ENCODE measurements at places on chromosomes 2 and 18.
A peak's percentile ranks its signal among the peaks of the same experiment; 100 is the strongest.

DNA sequence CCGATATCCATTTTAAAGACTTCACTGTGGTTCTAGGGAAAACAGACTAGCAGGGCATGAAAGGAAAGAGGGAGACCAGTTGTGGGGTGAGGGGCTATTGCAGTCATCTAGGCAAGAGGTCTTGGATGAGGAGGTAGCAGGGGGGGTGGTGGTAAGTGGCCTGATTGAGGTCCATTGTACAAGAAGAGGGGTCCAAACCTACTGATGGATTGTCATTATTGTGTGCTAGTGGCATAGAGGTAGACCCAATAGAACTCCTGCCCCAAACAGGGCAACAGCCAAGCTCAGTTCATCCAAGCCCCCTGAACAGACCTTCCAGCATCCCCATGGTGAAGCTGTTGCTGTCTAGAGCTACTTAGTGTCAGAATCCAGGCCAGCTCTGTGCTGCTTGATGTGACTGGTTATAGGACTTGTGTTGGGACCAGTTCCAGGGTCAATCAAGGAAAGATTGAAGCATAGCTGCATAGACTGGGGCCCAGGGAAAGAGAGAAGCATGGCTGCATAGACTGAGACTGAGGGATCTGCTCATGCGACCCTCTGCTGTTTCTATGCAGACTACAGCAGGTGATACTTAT lies 7.0 kb downstream of the ASAP2 start:
- no peak for DNase-seq

DNA sequence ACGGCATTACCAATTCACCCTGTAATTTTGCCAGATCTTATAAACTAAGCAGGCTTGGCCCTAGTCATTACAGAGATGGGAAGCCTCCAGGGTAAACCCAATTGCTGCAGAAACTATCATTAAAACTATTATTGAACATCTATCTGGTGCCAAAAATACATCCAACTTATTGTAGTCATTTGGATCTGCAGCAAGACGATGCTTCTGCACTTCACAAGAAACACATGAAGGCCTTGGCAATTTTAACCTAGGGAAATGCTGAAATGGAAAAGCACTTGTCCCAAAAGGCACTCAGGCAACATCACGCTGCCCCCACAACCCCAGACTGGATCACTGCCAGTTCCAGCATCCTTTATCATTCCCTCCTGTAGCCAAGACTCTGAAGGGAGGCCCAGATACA lies 85.3 kb upstream of the ACVR2A start:
- DNase-seq: no peak

DNA sequence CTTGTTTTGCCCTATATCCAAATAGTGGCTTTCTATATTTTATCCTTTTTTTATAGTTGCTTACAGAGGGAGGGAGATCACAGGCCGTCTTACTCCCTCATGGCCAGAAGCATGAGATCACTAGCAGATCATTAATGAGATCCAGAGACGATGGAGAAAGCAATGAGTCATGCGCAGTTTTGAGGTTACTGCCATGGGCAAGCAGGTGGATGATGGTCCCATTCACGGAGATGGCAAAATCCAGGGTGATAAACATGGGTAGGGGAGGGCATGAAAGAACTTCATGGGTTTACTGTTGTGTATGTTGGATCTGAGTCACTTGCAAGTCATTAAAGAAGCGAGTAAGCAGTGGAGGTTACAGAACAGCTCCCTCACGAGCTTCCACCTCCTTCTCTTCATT lies 60.4 kb downstream of the C18orf63 start:
- no peak for DNase-seq

GRCh38 chr2:196143730-196144131 lies 27.6 kb downstream of the STK17B start:
- DNase-seq: peak; percentile 24

DNA sequence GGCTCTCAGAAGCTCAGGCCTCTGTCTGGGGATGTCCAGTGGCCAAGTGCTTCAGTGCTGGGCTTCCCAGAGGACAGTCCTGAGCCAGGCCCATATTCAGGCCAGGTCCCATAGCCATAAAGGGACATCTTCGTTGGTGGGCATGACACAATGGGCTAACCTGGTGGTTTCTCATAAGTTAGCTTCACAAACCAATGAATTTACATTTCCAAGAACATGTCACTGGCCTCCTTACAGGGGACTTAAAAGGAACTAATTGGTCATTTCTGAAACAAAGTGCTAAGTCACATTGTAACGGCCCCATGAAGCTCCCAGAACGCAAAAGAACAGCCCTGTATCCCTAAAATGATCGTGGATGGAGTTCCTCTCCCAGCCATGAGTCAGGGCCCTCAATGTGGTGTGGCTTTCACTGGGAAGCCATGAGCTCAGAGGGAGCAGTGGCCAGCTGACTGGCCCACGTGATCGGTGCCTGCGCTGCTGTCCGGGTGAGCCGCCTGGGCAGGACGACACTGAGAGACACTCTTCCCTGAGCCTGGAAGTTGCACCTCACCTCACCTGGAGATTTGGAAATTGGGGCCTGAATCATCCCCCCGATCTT lies 163.7 kb upstream of the APCDD1 start:
- no peak for DNase-seq

DNA sequence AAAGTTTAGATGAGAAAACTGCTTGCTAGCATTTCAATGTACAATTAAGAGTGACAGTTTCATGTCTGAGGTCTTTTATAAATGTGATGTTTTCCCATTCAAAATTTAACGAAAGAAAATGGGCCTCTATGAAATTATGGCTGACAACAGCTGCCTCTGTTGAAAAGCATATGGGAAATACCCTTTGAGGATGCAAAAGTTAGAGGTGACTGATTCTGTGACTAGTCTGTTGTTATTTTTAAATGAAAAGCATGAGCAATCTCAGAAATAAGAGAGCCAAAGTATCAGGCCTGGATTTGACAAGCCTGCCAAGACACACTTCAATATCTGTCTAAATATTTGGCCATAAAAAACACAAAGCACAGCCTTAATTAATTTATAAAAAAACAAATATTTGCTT lies 580.8 kb downstream of the ERBB4 start:
- no peak for DNase-seq

GRCh38 chr18:78984941-78985784 lies 5.5 kb downstream of the SALL3 start:
- DNase-seq: no peak

DNA sequence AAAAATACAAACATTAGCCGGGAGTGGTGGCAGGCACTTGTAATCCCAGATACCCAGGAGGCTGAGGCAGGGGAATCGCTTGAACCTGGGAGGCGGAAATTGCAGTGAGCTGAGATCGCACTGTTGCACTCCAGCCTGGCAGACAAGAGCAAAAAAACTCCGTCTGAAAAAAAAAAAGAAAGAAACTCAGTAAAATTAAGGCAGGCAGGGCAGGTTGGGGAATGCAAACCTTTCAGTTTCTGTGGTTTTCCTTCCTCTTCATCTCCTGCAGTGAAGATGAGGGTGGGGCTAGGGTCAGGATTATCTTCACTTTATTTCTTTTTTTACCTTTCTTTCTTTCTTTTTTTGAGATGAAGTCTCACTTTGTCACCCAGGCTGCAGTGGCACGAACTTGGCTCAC lies 43.2 kb upstream of the PSME4 start:
- DNase-seq: no peak

DNA sequence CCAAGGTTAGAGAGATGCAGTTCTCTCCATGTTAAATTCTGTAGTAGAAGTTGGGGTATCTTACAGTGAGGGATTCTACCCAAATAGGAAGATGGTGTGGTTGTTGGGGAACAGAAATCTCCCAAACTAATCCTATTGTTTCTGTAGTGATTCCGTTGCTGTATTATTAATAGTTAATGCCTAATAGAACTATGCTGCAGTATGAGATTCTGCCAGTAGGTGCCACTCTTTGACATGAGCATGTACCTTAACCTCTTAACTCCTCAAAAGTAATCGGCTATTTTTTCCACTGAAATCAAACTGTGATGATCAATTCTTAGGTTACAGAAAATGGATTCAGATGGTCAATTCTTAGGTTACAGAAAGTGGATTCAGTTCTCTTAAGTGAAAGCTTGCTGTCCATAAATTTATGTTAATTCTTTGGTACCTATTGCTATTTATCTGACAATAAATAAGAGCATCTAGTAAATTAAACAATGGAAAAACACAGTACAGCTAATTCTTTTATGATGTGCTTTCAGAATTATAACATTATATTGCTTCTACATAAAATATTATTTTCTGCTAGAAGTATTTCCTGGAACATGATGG lies 97.9 kb upstream of the DLX2 start:
- peak; percentile 28 for DNase-seq

- no peak for DNase-seq
Observed at GRCh38 chr2:220466251-220466691, 838.8 kb downstream of the SLC4A3 start.

DNA sequence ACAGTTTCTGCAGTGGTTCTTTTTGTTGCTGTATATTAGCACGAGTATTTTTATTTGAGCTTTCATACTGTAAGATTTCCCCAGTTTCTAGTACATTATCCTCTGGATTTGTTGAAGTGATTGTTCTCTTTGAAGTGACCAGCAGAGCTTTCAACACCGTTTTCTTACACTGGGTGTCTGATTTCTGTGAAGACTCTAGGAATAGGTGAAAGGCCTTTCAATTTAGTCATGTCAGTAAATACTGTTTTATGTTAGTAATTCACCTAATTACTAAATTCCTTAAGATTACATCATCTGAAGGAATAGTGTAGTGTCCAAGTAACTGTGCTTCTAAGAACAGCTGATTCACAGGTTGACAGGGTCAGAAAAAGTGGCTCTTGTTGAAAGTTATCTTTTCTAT lies 2.3 kb downstream of the PPM1B start:
- DNase-seq: peak; percentile 21

DNA sequence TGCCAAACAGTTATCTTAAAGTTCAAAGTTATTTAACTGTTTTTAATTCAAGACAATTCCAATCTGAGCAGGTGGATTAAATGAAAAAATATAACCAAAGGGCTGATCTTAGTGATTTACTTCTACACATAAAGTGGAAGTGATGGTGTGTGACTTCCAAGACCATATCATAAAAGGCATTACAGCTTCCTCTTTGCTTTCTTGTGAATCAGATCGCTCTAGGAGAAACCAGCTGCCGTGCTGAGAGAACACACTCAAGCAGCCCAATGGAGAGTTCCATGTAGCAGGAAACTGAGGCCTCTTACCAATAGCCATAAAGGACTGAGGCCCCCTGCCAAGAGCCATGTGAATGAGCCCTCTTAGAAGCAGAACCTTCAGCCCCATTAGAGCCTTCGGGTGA lies 197.4 kb downstream of the NBAS start:
- no peak for DNase-seq

Measured in GM03348 (cell line).